Fibroblast of villous mesenchyme (primary cell): ENCODE measurements at places on chromosomes 5 and 9.

GRCh38 chr9:15249981-15250380 is 57.0 kb downstream of the TTC39B start:
- no peak for DNase-seq

GRCh38 chr9:71895955-71896354 is 15.0 kb downstream of the ABHD17B start:
- no peak for DNase-seq

DNA sequence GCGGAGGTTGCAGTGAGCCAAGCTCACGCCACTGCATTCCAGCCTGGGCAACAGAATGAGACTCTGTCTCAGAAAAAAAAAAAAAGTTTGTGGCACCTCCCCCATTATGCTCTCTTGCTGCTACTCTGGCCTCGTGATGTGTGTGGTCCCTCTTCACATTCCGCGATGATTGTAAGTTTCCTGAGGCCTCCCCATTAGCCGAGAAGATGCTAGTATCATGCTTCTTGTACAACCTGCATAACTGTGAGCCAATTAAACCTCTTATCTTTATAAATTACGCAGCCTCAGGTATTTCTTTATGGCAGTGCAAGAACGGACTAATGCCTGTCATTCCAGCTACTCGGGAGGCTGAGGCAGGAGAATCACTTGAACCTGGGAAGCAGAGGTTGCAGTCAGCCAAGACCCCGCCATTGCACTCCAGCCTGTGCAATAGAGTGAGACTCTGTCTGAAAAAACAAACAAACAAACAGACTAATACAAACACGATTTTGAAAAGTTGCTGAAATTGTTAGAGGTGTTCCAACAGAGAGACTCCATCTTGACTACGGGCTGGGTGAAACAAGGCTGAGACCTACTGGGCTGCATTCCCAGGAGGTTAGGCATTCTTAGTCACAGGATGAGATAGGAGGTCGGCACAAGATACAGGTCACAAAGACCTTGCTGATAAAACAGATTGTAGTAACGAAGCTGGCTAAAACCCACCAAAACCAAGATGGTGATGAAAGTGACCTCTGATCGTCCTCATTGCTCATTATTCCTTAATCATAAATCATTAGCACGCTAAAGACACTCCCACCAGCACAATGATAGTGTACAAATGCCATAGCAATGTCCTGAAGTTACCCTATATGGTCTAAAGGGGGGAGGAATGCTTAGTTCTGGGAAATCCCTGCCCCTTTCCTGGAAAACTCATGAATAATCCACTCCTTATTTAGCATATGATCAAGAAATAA is 8.3 kb upstream of the AFF4 start:
- no peak for DNase-seq

- peak; percentile 75 for DNase-seq
Observed at GRCh38 chr5:33772380-33772897, 119.4 kb downstream of the ADAMTS12 start.

DNA sequence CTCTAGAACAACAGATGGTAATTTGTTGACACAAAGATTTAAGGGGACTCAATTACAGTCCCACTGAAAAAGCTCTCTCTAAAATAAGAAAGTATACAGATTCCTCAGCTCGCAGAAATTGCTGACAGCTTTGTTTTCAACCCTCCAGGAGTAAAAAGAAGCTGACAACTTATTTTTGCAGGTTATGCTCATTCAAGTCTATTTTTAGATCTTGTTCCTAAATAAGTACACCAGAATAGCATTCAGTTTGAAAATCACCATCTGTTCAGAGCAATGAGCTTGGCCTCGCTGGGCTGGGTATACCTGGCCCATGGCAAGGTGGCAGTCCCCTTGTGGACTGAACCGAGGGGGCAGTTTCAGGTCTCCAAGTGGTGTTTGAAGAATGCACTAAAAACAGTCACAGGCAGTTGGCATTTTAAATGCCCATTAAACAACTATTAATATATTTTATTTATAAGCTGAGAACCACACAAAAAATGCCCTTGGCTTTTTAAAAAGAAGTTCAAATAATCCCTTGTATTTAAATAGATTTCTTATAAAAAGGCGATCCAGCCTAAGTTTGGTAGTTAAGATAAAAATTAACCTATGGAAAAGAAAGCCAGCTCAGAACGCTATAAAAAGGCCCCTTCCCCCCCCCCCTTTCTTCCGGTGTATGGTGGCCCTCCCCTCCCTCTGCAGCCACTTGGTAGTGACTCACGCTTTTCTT is 169.2 kb downstream of the AUH start:
- peak; percentile 55 for DNase-seq

GRCh38 chr5:124079062-124079461 is 567.1 kb downstream of the CSNK1G3 start:
- DNase-seq, result peak; percentile 24

- no peak for DNase-seq
Observed at GRCh38 chr5:139951296-139951924, 91.7 kb downstream of the NRG2 start.

- no peak for DNase-seq
Observed at GRCh38 chr5:5784101-5784500, 361.6 kb downstream of the ICE1 start.
